ENCODE measurements at places on chromosomes 3 and 15.

GRCh38 chr3:44509393-44509921 lies 32.0 kb upstream of the ZNF445 start:
- no peak for DNase-seq

DNA sequence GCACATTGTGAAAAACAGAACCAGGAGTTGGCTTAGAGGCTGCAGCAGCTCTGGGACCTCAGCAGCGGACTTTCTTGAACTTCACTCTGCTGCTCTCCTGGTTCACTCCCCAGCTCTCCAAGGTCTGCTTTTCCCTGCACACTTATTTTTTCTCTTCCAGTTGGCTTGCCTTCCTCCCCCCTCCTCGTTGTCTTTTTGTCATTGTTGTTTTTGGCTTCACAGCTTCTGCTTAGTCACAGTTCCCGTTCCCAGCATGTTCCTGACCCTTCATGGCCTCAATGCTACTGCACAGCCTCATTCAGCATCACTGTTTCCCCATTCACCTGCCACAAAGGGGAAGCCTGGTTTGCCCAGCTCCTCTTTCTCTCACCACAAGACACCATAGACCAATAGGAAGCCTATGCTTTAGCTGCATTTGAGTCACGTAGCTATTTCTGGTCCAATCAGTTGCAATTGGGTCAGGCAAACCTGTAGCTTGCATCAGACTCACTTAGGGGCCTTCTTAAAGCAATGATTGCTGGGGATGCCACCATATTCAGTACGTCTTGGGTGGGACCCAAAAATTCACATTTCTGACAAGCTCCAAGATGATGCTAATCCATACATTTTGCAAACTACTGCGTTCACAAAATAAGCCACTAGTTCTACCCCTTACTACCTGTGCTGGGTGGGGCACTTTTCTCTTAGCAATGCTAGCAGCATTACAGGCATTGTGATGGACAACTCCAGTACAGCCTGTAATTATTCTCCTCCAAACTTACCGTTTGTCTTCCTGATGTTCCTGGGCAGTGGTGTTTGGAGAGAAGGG lies 7.8 kb upstream of the SUMF1 start:
- DNase-seq: no peak

- no peak for DNase-seq
Measured at GRCh38 chr3:162498626-162499025, 1002.0 kb downstream of the OTOL1 start.

GRCh38 chr3:178271740-178272387 lies 264.4 kb upstream of the KCNMB2 start:
- DNase-seq: no peak

- DNase-seq: no peak
Measured at GRCh38 chr15:101320501-101321052, 25.5 kb upstream of the SNRPA1 start.

- peak; percentile 11 for DNase-seq
Measured at GRCh38 chr3:184874709-184875644, 63.0 kb downstream of the VPS8 start.

- DNase-seq: no peak
Measured at GRCh38 chr15:80992441-80992840, 2.8 kb upstream of the MESD start.

GRCh38 chr3:127960421-127960965 lies 45.5 kb downstream of the KBTBD12 start:
- DNase-seq: no peak

DNA sequence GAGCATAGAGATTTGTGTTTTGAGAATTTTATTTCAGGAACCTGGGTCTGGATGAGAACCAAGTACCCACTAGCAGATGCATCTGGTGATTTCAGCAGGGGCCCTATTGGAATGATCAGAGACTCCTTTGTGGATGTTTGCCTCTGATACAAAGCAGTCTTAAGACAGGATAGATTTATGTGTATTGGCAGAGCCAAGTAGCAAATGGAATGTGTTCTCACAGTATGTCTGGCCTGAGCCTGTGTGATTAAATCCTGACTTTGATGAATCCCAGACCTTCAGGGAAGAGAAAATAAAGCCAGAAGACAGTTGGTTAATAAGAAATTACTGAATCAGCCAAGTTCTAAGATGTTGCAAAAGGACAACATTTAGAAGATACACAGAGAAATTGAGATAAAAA lies 755.5 kb upstream of the SEMA6D start:
- DNase-seq: no peak

GRCh38 chr15:80936288-80937078 lies 53.1 kb downstream of the MESD start:
- no peak for DNase-seq

DNA sequence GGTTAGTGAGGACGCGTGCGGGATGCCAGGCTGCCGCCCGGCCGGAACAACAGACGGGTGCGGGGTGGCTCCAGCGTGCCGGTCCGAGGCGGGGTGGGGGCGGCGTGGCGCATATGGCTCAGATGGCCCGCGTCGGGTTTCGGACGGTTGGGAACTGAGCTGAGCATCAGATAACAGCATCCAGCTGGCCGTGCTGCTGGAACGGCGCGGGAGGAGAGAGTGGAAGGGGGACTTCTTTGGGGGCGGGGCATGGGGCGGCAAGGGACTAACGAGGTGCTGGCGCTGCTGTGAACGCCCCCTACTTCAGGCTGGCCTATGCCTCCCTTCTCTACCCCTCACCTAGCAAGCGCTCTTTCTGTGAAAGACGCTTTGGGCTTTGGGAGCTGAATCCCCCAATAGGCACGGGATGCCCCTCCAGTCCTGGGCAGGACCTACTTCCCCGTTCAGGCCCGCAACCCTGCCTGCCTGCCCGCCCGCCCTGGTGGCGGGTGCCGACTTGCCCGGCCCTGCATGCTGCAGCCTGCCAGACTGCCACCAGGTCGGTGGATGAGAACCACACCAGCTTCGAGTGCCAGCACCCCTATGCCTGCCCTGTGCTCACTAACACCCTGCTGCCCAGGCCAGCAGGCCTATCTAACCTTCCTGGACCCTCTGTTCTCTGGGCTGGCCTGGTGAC lies 542 bp downstream of the INKA1 start:
- DNase-seq: no peak

DNA sequence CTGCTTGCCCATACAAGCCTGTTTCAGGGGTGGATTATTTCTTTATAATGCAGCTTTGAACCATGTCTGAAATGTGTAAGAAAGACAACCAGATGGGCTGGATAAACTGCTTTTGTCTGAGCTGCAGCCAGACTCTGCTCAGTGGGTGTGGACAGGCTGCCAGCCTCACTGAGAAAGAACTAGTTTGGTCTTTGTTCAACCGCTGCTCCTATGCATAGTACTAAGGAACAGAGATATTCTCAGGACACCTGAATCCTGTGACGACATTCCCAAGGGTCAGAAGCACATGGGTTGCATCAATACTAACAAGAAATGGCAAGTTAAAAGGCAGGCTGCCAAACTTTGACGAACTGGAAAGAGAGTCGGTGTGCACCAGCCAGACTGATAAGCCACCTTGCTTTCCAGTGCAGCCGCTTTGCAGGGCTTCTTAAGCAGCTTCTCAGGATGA lies 57.2 kb downstream of the PLD1 start:
- DNase-seq: no peak

DNA sequence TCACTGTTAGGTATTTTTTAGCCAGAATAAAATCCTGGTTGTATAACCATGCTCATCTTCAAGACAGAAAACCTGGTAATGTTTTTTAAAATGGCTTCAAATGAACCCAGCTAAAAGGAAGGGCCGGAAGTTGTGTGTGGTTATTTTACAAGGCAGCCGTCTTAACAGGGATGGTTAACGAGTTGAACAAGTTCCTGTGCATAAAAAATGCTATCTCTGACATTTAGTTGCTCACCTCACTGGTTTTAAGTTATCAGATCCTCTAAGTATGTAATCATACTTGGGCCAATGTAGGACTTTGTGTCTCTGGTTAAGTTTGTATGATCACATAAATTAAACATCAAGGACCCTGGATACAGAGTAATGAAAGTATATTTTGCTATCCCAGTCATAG lies 2.1 kb downstream of the ATP11B start:
- DNase-seq: no peak

GRCh38 chr3:127835993-127836882 lies 13.9 kb upstream of the MGLL start:
- DNase-seq: no peak

DNA sequence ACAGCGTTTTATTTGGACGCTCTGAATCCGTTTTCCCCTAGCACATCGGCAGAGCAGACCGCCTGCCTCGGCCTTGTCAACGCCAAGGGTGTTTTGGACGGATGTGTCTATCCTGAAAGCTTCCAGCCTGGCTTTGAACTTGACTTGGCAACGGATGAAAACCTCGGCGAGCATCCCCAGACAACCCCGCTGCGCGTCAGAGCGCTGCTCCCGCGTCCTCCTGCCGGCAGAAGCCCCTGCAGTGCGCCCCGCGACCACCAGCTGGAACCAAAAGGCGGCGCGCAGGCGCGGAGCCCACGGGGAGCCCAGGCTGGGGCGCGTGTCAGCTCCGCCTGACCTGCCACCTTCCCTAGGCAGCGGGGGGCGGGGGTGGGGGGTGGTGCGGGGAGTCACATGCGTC lies 26.2 kb upstream of the ARL8B start:
- DNase-seq: no peak

DNA sequence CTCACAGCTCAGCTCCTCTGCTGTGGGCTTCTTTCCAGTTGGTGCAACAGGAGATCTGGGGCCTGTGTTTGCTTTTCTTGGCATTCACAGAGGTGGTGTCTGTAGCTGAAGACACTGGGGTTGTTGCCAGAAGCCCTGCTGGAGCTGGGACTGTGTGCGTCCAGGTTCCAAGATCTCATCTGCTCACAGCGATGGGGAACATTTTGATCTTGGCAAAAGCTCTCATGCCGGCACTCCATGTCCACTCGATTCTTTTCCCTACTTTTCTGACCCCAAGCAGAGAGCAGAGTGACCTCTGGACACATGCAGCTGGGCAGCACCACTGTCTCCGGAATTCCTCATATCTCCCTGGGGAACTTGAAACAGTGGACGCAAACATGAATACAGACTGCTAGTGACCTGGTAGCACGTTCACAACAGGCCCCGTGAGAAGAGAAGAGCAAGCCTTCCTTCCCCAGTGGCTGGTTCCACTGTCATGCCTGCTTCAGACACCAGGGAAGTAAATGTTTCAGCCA lies 36.1 kb upstream of the MECOM start:
- no peak for DNase-seq

DNA sequence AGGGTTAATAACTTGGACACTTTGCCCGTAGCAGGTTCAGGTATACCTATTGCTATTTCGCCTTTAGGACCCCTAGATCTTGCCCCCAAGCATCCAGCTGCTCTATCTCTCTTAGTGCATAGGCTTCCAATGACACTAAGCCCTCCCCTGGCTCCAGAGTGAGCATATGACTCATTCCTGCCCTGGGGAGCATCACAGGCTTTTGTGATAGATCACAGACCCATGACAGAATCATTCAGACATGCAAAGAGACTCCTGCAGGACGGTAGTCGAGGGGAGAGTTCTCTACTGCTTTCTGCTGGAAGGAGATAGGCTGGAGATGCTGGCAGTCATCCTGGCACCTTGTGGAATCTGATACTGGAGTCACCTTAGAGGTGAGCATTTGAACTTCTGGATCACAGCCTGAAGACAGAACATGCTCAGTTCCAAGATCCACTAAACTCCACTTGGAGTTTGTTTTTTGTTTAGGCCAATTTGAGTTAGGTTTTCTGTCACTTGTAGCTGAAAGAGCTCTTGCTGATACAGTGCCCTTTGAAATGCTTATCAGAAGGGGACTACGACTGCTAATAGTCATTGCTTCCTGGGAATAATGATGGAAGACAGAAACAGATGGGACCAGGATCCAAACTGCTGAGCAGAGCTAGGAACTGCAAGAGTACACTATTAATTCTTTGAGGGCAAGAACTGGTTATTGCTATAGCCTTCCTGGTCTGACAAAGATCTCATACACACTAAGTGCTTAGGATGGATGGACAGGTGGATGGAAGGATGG lies 11.0 kb downstream of the LYSMD2 start:
- DNase-seq: peak; percentile 99

DNA sequence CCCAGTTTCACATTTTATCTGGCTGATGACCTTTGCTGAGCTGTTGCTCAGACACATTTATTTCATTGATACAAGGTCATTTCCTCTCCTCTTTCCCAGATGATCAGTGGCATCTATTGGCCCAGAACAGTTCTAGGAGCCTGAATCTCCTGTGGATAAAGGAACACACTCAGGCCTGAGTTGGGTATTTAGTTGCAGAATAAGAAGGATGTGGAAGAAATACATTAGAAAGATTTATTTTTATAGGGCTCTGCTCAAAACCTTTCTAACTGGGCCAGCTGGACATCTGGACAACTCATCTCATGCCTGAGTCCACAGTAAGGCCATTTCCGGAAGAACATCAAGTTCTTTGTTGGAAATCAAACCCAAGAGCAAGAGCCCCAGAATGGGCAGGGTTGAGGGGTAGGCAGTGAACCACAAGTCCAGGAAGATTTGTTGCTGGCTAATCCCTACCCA lies 19.7 kb upstream of the MFGE8 start:
- DNase-seq: no peak

GRCh38 chr15:80551348-80551747 lies 143.8 kb upstream of the ABHD17C start:
- no peak for DNase-seq

- DNase-seq: peak; percentile 72
Measured at GRCh38 chr3:10371167-10371566, 50.3 kb upstream of the SEC13 start.

GRCh38 chr15:82890338-82890994 lies 62.1 kb downstream of the HOMER2 start:
- peak; percentile 16 for DNase-seq

DNA sequence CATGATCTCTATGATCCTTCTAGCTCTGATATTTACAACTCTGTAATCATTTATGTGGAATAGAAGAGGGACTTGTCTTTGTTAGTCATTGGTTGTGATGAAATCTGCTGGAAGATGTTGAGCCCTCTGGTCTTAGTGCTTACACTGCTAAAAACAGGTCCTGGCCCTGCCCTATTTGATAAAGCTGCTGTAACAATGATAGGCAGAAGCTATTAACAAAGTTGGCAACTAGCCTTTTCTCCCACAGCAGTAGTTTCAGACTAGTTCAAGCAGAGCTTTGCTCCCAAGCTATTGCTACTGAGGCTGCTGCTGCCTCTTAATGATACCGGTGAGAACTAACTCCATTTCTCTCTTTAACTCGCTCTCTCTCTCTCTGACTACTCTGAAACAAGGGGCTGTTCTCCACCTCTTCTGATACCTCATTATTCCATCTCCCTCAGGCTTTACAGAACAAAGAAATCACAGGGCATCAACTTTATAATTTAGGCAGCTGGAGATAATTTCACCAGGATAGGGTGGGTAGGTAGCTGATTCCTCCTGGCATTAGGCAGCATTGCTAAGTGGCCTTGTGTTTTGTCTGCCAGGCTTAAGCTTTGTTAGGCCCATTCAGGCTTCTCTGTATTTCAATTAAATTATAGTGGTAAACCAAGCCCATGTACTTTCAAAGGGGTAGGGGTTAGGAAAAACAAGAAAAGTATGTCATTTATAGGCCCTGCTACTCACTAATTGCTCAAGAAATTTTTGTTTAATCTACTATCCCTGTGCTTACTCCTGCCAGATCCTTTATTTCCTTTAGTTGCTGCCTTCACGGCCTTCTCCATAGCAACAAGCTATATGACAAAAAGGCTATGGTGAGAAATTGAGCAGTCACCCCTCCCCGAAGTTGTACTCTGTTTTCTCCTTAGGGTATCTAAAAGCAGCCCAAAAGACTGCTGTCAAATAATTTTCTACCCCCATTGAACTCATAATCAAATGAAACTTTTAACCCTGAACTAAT lies 139.6 kb downstream of the RBPMS2 start:
- peak; percentile 90 for DNase-seq
